ENCODE measurements at places on chromosomes 11 and 22.
A peak's percentile ranks its signal among the peaks of the same experiment; 100 is the strongest.

GRCh38 chr11:57161351-57161750 is 20.4 kb upstream of the LRRC55 start:
- DNase-seq: no peak

GRCh38 chr22:20298110-20298802 is 21.6 kb downstream of the DGCR6L start:
- DNase-seq: no peak

- no peak for DNase-seq
These were observed 68.0 kb downstream of the SYN3 start for GRCh38 chr22:32990187-32990586.

DNA sequence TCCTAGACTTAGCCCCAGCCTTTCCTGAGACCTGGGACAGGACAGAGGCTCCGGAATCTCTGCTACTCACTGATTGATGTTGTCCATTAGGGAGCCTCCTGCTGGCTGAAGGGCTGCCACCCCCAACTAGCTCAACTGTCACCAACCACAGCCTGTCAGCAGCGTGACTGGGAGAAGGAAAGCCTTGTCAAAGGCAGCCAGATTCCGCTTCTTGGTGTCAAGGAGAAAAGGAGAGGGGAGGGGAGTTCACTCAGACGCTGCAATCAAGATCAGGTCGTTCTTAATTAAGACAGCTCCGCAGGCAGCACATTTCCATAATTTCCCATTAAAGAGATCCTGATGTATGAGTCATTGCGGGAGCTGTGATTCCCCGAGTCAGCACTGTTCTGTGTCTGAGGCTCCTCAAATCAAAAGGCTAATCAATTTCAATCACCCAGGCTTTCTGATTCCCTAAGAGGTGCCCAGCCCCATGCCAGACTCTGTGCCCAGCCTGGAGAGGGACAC is 152.8 kb upstream of the ZBED5 start:
- DNase-seq: peak; percentile 1

- no peak for DNase-seq
These were observed 67.1 kb downstream of the NAV2 start for GRCh38 chr11:19779740-19780139.

GRCh38 chr11:70338594-70338993 is 59.7 kb upstream of the CTTN start:
- no peak for DNase-seq

DNA sequence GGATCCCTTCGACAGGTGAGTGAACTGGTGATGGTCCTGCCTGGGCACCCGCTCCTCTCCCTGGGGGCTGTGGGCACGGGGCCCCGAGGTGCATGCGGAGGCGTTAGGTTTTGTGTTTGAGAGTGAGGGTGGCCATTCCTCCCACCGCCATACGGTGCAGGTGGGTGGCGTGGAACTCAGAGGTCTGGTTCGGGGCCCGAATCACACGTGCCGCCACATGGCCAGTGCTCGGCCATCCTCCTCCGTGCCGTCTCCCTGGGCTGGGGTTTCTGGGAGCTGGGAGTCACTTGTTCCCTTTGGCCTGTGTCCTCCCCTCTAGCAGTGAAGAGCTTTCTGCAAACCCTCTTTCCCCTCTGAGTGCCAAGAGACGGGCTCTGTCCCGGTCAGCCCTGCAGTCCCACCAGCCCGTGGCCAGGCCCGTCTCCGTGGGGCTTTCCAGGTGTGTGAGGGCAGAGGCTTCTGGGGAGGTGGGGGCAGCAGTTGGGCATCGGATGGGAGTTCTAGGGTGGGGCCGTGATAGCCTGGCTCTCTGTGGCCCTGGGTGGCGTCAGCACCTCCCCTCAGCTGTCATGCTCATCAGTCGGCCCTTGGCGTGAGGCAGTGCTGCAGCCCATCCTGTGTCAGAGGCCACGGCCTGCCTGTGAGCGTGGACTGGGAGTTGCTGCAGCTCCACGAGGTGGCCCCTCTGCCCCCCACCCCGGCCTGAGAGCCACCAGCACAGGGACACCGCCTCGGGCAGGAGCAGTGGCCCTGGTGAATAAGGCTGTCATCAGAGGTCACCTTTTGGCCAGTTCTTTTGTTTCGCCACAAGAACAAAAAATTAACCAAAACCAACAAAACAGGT is 10.2 kb downstream of the IRF7 start:
- no peak for DNase-seq

GRCh38 chr11:17774232-17775034 is 39.9 kb downstream of the KCNC1 start:
- DNase-seq: no peak

GRCh38 chr11:109547356-109548027 is 125.5 kb downstream of the C11orf87 start:
- no peak for DNase-seq

GRCh38 chr11:76316726-76317125 is 64.2 kb downstream of the THAP12 start:
- no peak for DNase-seq

DNA sequence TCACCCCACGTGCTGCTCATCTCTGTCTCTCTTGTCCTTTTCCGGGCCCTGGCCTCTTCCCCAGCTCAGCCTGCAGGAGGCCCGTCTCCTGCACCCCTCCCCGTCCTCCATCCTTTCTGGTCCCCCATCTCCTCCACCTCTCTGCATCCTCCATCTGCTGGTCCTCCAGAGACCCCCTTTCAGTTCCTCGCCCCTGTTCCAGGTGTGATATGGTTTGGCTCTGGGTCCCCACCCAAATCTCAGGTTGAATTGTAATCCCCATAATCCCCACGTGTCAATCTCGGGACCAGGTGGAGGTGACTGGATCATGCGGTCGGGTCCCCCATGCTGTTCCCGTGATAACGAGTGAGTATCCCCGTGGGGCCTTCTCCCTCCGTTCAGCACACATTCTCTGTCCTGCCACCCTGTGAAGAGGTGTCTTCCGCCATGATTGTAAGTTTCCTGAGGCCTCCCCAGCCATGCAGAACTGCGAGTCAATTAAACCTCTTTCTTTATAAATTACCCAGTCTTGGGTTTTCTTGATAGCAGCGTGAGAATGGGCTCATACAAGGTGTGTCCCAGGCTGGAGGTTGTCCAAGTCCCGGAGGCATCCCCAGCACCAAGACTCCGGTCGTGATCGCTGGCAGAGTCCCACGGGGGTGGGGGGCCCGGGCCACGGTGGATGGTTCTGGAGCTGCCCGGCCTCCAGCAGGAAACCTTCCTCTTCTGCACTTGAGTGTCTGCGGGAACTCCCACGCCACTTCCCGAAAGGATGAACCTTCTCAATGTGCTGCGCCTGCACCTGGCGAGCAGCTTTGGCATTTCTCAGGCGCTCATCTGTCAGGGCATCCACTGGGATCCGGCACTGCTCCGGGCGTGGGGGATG is 29.0 kb upstream of the TOLLIP start:
- DNase-seq: no peak

GRCh38 chr22:33639588-33640254 is 280.6 kb downstream of the LARGE1 start:
- no peak for DNase-seq

GRCh38 chr11:11211888-11212287 is 141.2 kb downstream of the CSNK2A3 start:
- no peak for DNase-seq

DNA sequence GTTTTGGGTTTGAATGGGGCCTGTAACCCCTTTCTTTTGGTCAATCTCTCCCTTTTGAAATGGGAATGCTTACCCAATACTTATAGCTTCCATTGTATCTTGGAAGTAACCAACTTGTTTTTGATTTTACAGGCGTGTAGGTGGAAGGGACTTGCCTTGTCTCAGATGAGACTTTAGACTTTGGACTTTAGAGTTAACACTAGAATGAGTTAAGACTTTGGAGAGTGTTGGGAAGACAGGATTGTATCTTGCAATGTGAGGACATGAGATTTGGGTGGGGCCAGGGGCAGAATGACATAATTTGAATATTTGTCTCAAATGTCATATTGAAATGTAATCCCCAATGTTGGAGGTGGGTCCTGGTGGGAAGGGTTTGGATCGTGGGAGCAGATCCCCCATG is 1466.9 kb downstream of the LRRC4C start:
- no peak for DNase-seq

GRCh38 chr11:5007561-5007960 is 12.9 kb downstream of the OR51L1 start:
- no peak for DNase-seq

- DNase-seq: no peak
These were observed 39.4 kb downstream of the IRAG1 start for GRCh38 chr11:10653946-10654810.

GRCh38 chr11:128171506-128171905 is 415.9 kb downstream of the ETS1 start:
- no peak for DNase-seq

DNA sequence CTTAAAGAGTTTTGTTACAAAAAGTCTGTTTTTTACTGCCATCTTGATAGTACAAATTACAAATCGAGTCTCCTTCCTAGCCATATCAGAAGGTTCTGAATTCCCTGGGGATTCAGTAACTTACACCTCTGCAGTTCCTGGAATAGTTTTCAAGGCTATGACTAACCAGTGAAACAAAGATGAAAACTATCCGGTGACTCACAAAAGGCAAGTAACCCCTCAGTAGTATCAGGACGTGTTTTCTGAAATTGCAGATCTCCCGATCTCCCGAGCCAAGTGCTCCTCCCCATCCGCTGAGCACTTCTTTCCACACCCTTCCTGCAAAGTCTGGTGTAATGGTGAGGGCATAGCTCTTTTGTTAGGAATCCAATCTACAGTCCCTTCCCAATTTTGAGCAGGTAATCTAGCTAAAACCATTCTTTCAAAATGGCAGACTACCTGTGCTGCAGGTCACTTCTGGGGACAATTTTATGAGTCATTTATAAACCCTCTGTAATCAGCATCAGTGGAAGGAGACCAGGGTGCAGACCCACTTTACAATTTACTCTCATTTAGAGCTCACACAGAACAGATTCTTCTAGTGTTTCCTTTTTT is 7.7 kb downstream of the E2F8 start:
- no peak for DNase-seq

Measured in T-helper 1 cell (primary cell).